SK-N-SH (cell line): ENCODE measurements at places on chromosomes 7 and 10. TPM values are rescaled to one million over a fixed set of nuclear protein-coding genes. Genes with fewer than 3 reads are reported as not detected.

- DNase-seq: no peak
These were observed 177.7 kb downstream of the ACTR3B start for GRCh38 chr7:152937282-152937681.

- no peak for DNase-seq
These were observed 537 bp upstream of the MRPS24 start for GRCh38 chr7:43869867-43870240.

DNA sequence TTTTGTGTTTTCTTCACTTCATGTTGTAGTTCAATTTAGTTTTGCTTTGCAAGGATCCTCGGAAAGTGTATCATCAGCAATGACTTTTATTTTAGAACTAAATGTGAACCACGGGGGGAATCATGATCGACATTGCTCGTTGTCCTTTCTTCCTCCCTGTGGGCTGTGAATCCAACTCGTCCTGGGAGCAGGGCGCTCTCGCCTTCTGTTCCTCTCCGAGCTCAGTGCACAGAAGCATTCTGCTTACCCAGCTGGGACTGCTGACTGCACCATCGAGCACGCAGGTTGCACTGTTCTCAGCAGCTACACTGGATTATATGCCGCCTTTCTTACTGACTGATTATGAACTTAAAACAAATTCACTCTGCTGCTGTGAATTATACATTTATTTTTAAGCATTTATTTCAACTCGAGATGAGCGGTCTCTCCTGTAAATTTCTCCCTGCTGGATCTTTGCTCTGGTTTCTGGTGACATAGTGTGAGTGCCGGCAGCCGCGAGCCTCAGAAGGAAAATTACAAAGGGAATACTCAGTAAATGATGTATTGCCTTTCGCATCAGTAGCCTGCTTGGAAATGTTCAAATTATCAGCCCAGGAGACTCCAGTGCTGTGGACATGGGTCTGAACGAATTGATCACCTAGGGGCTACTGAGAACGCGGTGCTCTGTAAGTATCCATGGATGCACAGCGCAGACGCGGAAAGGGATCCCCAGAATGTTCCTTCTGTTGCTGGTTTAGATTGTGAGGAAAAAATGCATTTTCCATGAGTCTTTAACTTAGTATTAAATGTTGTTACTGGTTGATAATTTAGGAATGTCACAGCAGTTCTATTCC lies 92.6 kb downstream of the PTPRE start:
- DNase-seq: no peak

- no peak for DNase-seq
These were observed 7.7 kb downstream of the NEURL1 start for GRCh38 chr10:103501186-103501585.

DNA sequence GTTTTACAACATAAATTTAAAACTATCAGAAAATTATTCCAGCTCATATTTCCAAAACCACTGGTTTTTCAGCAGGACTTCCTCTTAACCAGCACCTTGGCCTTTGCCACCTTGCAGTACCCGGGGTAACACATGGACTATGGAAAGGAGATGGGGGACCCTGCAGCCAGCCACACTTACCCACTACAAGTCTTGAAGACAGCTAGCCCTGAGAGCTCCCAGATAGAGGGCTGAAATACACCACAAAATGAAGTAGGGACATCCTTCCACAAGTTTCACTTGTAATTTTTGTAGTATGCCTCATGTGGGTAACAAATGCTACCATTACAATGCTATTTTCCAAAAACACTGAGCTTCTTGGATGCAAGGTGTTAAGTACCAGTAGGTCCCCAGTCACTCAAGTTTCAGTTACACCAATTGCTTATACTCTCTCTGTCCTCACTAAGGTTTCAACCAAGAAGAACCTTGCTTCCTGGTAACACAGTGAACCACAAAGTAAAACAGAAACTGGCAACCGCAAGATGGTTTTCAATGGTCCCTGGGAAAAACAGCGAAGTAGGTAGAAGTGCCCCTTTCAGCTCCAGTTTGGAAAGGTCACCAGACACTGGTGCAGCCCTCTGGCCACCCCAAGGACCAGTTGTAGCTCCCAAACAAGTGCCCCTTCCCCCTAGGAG lies 110.9 kb downstream of the SGMS1 start:
- DNase-seq: no peak

DNA sequence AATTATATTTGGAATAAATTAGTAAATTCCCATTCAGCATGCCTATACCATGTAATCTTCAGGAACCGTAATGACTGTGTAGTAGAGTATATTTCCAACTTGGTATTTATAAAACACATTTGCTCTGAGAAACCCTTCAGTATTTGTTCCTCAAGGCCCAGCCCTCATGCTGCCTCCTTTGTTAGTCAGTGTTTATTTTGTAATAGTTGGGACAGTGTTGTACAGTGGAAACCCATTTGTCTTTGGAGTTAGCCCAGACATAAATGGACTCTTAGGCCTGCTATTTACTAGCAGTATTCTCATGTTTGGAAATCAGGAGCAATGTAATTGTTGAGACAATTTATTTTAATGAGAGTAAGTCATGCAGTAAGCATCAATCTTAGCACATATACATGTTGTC lies 686.9 kb downstream of the AUTS2 start:
- DNase-seq: no peak

GRCh38 chr7:90749774-90750173 lies 153.7 kb downstream of the CDK14 start:
- peak; percentile 52 for DNase-seq

GRCh38 chr10:73907841-73908517 lies 3.0 kb upstream of the PLAU start:
- no peak for DNase-seq

GRCh38 chr7:99514050-99514449 lies 9.6 kb downstream of the ZKSCAN5 start:
- no peak for DNase-seq

- DNase-seq: peak; percentile 46
These were observed 74.9 kb downstream of the CLIP2 start for GRCh38 chr7:74364061-74364460.

GRCh38 chr10:89523274-89523673 lies 12.1 kb downstream of the SLC16A12 start:
- no peak for DNase-seq

- no peak for DNase-seq
These were observed 543.8 kb downstream of the PTPRN2 start for GRCh38 chr7:158043551-158044481.

DNA sequence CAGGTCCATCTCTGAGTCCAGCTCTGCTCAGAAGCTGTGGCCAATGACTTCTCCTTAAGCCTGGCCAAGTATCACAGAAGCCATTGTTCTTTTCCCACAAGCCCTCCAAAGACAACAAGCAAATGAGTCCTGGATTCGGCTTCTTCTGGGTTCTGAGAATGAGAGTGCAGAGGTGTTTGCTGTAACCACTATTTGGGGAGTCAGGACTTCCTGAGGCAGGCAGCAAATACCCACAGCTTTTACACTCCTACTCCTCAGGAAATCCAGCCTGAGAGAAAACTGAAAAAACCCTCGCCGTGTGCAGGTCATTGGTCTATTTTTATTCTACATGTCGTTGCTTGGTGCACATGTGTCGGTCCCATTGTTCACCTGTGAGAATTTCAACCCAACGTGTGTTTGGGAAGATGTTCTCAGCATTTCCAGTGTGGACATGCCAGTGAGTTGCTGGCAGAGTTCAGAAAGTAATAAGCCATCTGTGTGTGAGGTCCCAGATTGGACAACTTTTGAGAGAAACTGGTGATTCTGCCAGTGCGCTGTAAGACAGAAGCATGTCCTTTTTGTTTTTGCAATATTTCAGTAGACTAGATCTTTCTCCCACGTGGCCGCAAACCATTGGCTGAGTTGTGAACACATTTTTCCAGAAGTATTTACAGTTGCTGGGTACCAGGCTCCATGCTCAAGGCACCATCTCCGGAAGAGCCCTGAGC lies 121.6 kb upstream of the LYZL2 start:
- DNase-seq: no peak

DNA sequence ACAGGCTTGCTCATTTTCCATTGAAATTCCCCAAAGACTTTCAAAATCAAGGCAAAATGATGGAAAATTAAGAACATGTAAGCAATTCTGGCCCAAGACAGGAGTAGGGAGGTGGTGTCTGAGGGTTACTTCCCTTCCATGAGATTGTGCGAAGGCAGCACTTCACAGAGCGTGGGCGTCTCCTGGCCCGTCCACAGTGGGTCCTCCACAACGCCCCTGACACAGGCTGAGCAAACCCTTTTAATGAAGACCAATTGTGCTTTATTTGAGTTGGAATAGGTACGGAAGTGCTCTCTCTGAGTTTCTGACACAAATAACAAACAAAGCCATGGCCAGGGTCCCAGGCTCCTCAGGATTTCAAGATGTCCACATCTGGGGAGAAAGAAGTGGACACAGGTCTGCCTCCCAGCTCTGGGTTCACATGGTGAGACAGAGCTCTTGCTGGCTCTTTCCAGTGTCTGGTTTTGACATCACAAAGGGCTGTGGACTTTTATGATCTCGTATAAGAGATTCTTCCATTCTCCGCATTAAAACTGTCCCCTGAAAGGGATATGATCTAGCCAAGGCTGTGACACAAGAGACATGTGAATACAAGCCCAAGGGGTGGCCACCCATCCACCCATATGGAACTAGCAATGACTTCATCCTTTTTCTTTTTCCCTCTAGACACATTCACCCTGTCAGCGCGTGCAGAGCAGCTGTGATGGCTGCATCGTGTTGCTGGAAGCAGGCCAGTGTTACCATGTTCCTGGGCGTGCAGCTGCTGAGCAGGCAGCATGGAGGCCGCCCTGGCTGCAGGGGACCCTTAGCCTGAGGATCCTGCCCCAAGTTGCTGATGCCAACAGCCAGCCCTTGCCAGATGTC lies 145.6 kb downstream of the ADAM12 start:
- peak; percentile 80 for DNase-seq

DNA sequence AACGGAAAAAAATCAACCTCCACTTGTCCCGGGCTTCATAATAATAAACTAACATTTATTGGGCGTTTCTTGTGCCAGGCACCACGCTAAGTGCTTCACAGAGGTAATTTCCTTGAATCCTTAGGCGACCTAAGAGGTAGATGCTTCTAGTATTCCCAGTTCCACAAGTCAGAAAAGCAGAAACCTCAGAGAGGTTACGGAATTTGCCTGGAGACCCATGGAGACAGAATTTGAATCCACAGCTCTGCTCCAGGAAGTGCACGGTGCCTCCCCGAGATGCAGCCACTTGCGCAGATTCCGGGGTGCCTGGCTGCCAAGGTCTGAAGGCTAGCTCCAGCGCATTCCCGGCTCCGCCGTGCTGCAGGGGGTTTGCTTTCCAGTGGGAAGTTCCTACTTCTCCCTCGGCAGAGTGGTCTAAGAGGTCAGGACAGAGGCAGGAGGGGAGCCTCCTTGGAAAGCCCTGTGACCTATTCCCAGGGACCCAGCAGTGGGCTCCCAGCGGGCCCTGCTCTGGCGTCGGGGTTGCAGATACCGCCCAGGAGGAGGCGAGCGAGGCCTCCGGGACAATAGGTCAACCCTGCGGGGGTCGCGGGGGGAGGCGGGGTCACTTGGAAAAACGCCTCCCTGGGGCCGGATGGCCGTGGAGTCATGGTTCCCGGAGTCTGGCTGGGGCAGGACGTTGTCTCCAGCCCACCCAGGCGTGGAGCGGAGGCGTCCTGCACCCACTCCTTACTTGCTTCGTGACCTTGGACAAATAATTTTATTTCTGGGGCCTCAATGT lies 10.1 kb upstream of the NKX2-3 start:
- peak; percentile 36 for DNase-seq

- no peak for DNase-seq
These were observed 164.3 kb upstream of the AKR1E2 start for GRCh38 chr10:4661511-4662255.

DNA sequence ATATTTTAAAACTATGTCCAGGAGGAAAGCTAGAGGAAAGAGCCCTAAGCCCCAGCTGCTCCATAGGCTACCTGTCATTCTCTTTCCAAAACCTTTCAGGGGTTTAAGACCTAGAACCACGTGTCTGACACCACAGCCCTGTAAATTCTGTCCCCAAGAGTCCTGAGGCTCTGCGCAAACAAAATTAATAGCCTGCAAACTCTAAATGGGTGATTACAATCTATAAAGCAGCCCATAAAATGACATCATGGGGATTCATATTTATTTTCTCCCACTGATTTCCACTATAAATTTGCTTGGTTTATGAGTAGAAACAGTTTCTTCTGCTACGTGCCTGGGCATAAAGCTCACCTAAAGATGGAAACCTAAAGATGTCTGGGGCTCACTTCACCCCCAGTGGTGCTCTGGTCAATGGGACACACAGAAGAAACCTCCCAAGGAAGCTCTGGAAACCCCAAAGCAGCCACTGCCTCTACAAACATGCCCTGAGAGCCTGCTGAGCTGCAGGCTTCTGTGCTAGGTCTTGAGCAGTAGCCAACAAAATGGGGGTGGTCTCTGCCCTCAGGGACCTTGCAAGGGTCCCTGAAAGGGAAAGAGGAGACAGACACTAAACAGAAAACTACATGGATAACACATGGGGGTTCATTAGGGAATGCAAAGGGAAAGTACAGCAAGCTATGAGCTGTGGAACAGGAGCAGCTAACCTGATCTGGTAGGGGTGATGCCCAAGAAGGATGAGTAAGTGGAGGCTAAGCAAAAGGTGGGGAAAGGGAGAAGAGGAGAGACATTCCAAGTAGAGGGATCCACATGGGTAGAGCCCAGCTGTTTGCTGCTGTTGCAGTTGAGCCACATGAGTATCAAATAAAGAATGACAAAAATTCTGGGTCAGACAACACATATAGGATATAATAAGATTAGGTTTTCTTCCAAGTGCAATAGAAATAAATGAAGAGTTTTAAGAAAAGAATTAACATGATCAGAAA lies 331.7 kb downstream of the KCNMA1 start:
- no peak for DNase-seq

DNA sequence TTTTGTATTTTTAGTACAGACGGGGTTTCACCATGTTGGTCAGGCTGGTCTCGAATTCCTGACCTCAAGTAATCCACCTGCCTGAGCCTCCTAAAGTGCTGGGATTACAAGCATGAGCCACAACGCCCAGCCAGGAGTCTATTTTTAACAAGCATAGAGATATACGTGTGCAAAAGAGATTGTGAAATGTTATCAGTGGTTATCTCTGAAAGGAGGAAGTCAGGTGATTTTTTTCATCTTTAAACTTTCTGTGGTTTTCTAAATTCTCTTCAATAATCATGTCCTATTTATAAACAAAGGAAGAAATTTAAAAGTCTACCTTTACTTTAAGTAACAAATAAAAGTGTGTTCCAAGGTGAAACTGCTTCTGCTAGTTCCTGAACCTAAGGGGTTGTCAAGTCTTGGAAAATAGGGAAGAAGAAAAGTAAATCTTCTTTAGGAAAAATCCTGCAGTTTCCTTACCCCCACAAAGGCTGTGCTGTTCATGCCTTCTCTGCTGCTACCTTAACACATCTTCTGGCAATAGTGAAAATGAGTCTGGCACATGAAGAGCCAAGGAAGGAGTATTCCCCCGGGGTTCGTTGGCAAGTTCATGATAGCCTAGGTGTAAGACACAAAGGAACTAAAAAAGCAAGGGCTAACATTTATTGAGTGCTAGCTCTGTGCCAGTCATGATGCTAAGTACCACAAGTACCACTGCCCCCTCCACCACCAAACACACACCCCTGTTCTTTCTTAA lies 51.1 kb downstream of the CYP26A1 start:
- DNase-seq: no peak

The SEC61G gene
- polyA plus RNA-seq: 229 and 314 TPM in 2 replicates

The C1QL3 gene
- not detected in 2 replicates for polyA plus RNA-seq

The EXOSC1 gene
- 49.0 and 50.0 TPM in 2 replicates for polyA plus RNA-seq

The HTR5A gene
- not detected in 2 replicates for polyA plus RNA-seq
